ENCODE measurements at places on chromosomes 2 and 18.

- no peak for DNase-seq
Measured at GRCh38 chr2:22694300-22694699, 690.7 kb upstream of the KLHL29 start.

DNA sequence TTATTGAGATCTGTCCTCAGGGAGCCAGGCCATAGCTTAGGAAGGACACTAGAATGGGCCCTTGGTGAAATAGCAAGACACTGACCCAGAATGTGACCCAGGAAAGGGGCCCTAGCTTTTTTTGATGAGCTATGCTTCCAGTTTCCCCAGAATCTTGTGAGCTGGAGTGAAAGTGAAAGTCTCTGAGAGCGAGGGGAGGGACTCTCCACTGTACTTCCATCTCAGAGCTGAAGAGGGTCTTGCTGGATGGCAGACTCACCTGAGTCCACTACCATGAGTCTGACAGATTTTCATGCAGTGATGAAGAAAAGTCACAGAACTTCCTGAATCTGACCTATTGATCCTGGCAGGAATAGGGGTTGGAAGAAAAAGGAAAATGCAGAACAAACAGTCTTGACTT is 3.1 kb downstream of the ARHGAP25 start:
- no peak for DNase-seq

DNA sequence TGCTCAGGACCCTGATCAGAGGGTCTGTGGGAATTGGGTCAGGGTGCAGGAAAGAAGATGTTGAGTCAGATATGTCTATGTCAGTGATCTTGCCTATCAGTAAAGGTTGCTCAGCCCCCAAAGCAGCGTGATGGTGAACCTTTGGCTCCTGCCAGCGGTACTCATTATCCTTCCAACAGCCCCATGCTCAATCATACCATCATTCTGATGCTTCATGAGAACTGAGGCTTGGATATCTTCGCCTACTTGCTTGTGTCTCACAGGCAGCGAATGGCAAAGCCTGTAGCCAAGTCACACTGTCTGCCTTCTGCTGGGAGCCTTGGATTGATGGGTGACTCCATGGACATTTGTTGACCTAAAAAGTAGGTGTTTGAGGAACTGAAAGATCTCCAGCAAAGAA is 19.0 kb upstream of the TMEM214 start:
- DNase-seq: no peak

GRCh38 chr2:236133410-236134012 is 34.7 kb downstream of the GBX2 start:
- no peak for DNase-seq

DNA sequence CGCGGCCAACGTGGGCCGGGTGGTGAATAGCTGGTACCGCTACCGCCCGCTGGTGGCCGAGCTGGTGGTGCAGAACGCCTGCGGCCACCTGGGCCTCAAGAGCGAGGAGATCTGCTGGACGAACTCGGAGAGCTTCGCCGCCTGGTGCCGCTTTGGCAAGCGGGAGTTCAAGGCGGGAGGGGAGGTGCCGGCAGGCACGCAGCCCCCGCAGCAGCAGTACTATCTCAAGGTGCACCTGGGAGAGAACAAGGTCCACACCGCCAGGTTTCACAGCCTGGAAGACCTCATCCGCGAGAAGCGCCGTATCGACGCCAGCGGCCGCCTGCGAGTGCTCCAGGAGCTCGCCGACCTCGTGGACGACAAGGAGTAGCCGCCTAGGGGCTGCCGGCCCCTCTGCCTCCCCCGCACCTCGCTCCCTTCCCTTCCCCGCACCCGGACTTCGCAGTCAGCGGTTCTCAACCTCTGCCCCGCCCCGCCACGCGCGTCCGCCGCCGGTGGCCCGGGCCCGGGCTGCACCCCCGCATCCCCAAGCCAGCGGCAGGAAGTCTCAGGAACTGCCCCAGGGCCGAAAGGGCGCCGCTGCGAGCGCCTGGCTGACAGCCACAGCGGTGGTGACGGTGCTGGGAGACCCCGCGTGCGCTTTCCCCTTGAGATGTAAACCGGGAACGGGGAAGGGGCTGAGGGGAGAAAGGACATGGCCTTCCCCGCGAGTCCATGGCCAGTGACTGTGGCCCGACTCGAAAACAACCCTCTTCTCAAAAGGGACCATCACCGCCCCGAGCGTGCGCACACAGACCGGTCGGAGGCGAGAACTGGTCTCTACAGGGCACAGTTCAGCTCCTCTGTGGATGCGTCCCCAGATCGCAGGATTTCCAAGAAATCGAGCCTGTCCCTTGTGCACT is 2.2 kb downstream of the LRATD1 start:
- DNase-seq: peak; percentile 67

DNA sequence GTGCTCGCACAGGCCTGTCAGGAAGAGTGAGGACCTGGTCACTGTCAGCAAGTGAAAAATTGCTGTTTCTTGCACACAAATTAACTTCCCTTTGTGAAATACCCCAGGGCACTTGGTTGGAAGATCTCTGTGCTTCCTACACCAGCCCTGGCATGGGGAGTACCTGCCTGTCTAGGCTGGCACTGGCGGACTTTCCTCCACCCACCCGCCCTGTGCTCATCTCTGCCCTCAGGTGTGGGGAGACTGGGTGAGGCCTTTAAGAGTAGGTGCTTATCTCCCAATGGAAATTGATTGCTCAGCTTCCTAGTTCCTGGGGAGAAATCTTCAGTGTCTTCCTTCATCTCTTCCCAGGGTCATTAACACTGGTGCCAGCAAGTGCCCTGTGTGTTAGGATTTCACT is 42.1 kb downstream of the IMPA2 start:
- no peak for DNase-seq

DNA sequence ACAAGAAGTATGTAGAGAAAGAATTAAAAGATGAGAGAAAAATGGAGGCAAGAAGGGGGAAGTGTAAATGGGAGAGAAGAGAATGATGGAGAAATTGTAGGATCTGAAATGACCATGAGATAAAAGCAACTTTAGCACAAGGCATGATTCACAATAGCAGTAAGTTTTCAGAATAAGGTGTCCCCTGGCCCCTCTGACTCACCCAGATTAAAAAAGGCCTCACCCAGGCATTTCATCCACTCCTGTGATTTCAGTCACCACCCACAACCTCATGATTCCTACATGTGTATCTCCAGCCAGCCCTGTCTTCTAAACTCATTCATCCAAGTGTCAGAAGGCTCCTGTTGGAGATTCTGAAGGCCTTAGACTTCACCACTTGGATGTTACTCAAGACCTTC is 56.6 kb downstream of the SP100 start:
- no peak for DNase-seq

GRCh38 chr2:213766465-213766901 is 482.2 kb downstream of the SPAG16 start:
- no peak for DNase-seq

DNA sequence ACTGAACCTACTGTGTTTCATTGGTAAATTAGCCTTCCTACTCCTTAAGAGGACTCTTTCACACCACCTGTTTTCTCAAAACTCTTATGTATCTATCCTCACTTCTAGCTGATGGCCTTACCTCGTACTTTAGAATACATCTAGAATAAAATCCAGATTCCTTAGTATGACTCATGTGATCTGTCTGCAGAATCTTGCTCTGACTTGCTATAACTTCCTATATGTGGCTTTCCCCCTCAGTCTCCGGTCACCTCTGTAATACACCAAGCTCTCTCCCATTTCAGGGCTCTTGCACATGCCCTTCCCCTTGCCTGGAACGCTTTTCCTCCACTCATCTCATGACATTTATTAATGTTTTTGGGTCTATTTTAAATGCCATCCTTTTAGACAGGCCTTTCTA is 95.6 kb upstream of the LHCGR start:
- no peak for DNase-seq

- DNase-seq: no peak
Measured at GRCh38 chr2:210592726-210593125, 36.3 kb downstream of the CPS1 start.

DNA sequence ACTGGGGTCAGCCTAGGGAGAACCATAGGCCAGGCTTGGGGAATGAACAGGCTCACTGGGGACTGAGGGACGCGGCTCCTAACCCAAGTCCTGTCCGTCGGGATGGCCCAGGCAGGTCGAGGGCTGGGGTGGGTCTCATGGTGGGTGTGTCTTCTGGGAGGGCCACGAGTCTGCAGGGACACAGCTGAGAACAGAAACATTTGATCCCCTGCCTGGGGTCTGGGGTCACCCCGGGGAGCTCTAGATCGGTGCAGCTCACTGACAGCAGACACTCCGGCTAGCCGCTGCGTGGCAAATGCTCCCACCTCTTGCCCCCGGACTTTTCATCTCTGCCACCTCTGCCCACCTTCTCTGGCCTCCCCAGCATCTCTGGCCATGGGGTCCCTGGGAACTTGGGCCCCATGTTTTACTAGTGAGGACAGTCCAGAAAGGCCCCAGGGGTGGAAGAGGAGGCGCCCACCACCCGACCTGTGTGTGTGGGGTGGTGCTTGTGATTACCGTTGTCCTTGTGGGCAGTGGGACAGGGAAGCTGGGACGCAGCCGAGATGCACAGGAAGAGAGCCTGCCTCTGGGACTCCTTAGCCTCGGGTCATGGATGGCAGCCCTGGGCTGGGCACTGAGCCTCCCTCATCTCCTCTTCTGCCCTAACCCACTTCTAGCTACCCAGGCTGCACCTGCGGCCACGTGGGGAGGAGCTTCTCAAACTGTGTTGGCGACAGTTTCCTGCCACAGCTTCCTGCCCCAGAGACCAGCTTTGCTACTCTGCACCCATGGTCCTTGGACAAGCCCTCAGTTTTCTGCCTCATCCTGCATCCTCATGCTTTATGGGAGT is 4.9 kb downstream of the ZAP70 start:
- no peak for DNase-seq

DNA sequence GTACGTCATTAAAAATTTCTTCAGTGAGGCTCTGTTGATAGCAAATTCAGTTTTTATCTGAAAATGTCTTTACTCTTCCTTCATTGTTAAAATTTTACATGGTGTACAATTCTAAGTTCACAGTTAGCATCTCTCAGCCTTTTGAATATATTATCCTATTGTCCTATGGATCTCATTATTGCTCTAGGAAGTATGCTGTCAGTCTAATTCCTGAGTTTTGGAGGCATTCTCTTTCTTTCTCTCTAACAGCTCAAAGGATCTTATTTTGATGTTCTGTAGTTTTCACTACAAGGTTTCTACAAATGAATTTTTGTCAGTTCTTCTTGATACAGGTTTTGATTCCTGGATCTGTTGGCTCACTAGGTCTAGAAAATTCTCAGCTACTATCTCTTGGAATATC is 2.9 kb upstream of the ACMSD start:
- DNase-seq: no peak

GRCh38 chr2:206260188-206261012 is 14.1 kb upstream of the ZDBF2 start:
- no peak for DNase-seq

- DNase-seq: no peak
Measured at GRCh38 chr2:217077831-217078407, 218.1 kb upstream of the TNP1 start.

- no peak for DNase-seq
Measured at GRCh38 chr2:95315801-95316411, 18.8 kb downstream of the KCNIP3 start.

DNA sequence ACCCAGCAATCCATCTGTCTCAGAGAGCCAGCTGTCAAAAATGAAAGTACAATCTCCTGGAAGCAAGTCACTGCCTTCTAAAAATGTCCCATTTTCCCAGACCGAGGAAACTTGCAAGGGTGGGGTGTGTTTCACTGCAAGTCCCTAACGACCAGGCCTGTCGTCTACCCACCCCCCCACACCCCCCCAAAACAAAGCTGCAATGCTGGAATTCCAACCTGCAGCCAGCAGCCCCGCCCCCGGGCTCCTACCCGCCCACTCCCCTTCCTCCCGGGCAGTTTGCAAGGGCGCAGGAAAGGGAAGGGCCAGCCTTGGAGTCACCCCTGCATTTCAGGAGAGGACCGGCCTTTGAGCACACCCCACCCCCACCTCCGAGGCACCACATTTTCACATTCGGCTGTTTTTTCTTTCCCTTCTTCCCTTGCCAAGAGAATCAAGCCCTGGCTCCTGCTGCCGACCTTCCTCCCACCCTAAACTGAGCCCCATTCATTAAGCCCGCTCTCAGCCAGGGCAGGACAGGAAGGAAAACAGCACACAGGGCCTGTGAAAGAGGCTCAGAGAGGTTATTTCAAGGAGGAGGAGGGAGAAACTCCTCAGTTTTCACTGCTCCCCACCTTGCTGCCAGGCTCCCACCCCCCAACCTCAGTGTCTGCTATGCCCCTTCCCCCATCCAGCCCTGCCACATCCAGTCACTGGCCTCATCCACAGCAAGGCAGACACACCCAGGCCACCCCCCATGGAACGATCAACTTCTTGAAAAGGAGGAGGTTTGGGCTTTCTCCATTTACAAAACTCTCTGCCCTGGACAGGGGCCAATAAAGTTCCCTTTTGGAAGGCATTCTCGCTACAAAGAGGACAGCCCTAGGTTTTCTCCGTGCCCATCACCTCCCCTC is 11.3 kb downstream of the SMAD7 start:
- no peak for DNase-seq

DNA sequence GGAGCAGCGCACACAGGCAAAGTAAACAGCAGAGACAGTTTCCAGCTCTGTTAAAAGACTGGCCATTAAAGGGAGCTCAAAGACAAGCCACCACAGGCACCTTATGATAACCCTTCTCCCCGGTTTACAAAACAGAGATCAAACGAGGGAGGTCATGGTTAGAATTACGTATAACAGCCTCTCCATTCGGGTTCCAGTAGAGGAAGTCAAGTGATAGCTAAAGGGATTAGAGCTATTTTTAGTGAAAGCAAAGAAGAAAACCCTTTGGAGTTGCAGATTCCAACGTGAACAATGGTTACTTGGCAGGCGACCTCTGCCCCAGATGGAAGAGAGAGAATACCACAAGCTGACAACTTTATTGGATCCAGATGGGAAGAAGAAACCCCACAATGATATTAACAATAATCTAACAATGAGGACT is 31.2 kb upstream of the EDAR start:
- no peak for DNase-seq

DNA sequence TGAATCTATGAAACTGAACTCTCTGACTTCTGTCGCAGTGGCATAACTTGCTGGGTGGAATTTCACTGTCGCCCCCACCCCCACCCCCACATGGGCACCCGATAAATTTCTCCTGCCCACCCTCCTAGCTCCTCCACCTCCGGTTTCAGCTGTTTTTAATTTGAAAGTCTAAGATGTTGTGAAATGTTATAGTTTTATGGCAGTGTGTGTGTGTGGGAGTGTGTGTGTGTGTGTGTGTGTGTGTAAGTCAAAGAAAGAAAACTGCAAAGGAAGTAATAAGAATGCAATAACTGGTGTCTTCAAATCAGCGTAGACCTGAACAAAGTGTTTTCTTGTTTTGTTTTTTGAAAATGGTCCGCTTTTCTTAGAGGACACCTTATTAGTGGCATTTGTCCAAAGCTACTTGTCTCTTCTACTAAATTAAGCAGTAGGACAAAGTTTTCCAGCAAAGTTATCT is 388 bp downstream of the DTNA start:
- DNase-seq: no peak

- no peak for DNase-seq
Measured at GRCh38 chr2:203636588-203637470, 69.6 kb upstream of the CD28 start.

Measured in NCI-H510A (cell line).